ENCODE measurements at places on chromosomes 16 and 17.

DNA sequence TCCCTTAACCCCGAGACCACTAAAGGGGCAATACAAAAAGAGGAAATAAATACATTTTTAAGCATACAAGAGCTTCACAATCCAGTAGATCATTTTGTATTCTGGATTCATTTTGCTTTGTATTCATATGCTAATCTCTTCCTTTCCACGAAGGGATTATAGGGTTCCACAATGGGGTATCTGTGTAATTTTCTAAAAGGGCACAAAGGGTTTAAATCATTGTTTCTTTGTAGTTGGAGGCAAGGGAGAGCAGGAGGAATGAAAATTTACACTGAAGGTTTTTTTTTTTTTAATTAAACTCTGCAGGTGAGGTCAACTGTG lies 592 bp upstream of the NUFIP2 start:
- no peak for DNase-seq

DNA sequence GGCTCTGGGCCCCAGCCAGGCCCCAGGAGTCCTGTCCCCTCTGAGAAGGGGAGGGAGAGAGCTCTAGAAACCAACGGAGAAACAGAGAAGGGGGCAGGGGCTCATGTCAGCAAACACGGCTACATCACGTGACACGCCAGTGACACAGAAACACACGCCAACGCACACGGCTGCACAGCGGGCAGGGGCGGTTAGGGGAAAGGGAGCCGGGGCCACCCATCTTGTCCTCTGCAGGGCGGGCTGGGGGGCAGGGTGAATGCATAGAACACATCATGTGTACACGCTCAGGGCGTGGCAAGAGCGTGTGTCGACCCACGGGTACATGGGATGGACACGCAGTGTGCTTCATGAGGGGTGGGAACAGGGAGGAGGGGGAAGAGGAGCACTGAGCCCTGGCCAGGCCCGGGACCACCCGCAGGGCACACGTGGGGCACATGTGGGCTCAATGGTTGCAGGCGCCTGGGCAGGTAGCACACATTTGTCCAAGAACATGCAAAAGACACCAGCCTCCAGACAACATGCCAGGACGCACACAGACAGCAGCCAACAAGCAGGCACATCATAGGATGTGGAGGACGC lies 4.6 kb downstream of the HSD3B7 start:
- no peak for DNase-seq

DNA sequence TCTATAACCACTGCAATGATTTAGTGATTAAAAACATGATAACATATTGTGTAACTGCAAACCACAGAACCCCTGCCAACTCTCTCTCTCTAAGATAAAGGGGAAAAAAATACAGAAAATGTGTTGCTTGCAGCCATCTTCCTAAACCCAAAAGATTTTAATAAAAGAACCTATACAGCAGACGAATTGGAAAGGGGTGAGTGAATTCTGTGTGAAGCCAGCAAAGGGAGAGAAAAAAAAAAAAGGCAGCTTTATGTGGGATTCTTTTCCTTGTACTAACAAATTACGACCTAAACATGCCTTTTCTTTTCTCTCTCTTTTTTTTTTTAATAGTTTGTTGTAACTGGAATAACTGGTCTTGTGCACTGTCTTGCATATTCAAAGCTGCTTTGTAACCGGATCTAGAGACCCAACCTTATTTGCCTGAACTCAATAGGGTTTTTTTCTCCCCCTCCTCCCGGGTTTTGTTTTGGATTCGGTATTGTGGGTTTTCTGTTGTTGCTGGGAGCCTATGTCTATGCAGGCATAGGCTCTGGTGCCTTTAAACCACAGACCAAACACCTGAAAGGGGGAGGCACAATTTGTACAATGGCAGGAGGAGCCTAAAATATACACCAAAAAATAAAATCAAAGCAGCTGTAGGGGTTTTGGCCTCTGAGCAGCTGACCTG lies 7.0 kb upstream of the ZFHX3 start:
- no peak for DNase-seq

GRCh38 chr17:78414178-78415162 lies 36.0 kb downstream of the PGS1 start:
- no peak for DNase-seq

DNA sequence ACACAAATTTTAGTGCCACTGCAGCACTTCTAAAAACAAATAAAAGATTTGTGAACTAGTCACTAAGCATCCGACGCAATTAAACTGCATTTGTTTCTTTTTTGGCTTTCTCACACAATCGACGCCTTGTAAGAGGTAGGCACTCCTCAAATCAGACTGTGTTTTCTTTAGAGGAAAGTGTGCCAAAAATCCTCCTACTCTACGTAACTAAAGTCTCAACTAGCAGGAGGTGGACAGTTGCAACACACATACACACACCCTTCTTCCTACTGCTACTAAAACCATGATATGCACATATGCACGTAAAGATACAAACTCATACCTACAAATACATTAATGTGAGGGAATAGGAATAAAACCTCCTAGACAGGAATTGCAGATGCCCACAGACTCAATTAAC lies 844.7 kb upstream of the SOX9 start:
- no peak for DNase-seq

DNA sequence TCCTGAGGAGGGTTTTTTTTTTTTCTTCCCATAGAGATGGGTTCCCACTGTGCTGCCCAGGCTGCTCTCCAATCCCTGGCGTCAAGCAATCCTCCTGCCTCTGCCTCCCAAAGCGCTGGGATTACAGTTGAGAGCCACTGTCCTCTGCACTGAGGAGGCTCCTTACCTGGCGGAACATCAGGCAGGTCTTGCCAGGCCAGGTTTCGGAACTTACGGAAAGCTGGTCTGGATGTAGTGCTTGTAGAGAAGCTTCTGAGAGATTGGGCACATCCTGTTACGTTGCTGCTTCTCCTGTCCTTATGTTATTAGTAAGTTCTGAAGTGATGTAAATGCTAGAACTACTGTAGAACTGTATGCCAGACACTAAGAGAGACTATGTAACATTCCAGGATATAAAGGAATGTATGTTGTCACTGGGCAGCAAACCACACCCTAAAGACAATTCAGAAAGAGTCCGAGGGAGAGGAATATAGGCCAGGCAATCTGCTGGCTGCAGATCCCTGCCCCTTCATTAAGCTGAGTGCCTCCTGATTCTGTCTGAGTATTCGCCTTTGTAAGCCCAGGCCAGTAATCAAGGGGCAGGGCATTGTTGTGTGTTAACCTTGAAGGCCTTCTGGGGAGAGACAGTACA lies 21.1 kb downstream of the ETV4 start:
- no peak for DNase-seq
